ENCODE measurements at places on chromosomes 16 and 17.

GRCh38 chr16:65919145-65919985, 447.1 kb upstream of the CDH5 start:
- no peak for DNase-seq

DNA sequence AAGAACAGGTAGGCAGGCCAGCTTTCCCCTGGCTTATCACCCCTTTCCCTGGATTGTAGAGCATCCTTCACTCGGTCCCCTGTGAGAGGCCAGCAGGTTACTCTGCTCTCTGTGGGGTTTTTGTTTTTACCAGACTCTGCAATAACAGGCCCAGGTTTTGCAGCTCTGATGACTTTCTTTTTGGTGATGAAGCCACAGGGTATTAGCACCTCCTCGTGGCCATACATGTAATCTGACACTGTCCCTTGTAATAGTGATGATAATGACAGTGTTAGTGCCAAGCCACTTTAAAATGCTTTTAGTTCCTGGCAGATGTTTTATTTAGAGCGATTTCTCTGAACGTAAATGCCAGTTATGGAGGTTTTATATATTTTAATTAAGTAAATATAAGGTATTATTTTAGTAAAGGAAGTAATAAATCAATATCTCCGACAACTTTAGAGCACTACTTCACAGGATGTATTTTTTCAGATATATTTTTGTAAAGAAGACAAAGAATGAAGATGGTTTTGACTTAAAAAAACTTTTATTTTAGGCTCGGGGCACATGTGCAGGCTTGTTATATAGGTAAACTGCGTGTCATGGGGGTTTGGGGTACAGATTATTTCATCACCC, 38.0 kb upstream of the CPHXL start:
- peak; percentile 35 for DNase-seq

GRCh38 chr17:59761385-59762048, 54.1 kb downstream of the VMP1 start:
- DNase-seq = no peak

DNA sequence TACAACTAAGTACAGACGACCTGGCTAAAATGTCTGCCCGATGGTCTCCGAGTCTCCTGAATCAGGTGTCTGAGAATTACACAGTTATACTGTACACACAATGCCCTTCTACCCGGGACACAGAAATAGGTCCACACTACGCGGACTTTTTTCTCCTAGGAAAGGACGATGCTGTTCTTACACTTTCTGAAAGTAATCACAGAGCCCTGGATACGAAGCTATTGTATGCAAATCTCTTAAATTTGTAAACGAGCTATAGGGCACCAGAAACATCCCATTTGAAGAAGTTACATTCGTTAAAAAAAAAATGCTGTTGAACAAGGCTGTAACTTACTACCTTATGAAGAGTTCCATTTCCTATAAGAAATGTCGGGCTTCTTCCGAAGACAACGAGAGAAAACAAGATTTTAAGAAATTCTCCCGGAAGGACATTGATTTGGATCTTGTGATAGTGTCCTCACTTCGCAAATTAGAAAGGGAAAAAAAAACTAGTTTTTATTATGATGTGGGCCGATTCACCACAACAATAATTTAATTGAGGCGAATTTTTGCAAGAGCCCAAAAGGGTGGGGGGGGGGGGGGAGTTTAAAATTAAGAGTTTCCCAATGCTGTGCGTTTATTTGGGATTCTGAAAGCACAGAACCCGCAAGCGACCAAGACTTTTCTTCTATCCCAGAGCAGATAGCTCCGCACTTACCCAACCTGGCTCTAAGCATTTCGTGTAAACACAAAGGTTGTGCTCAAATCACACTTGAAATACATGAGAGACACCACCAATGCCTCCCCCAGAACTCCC, 1.5 kb upstream of the SOX9 start:
- DNase-seq = no peak
